ENCODE measurements at places on chromosomes 7 and 10.

DNA sequence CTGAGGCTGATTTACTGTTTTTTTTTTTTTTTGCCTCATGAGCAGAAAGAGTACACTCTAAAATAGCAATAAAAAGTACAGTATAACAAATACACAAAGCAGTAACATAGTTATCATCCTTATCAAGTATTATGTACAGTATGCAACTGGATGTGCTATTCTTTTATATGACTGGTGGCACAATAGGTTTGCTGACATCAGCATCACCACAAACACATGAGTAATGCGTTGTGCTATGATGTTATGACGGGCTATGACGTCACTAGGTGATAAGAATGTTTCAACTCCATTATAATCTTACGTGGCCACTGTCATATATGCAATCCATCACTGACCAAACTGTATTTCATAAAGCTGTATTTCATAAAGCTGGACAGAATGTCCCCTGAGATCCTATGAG, 189.2 kb upstream of the GLI3 start:
- no peak for DNase-seq

GRCh38 chr7:12256090-12256489, 45.0 kb downstream of the TMEM106B start:
- DNase-seq = no peak

- DNase-seq = no peak
Observed at GRCh38 chr10:120732643-120733313, 118.4 kb upstream of the WDR11 start.

- no peak for DNase-seq
Observed at GRCh38 chr7:43905209-43905946, 1.0 kb downstream of the URGCP start.

- DNase-seq = no peak
Observed at GRCh38 chr10:30248728-30249127, 100.3 kb downstream of the MTPAP start.

GRCh38 chr7:80491462-80491861, 20.4 kb downstream of the GNAT3 start:
- no peak for DNase-seq

- no peak for DNase-seq
Observed at GRCh38 chr7:74599244-74599643, 58.3 kb upstream of the GTF2I start.

DNA sequence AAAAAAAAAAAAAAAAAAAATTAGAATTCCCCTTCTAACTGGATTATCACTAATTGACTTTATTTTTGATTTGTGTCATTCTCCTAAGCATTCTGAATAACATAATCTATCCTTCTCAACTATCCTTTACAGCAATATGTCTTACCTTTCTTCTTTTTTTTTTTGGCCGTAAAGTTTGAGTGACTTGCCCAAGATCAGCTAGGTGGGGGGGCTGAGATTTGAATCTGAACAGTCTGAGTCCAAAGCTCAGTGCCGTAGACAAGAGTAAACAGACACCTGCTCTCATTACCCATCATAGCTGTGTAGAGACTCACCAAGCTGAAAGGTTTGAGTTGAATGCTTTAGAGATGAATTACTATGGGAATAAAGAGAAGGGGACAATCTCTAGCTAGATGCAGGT, 192.1 kb downstream of the SORCS1 start:
- DNase-seq = no peak

- no peak for DNase-seq
Observed at GRCh38 chr10:5666008-5666840, at the start of gene ASB13. ASB13 (minus strand) TSS chr10:5666595; CDS start chr10:5666551, 44 bp downstream.

DNA sequence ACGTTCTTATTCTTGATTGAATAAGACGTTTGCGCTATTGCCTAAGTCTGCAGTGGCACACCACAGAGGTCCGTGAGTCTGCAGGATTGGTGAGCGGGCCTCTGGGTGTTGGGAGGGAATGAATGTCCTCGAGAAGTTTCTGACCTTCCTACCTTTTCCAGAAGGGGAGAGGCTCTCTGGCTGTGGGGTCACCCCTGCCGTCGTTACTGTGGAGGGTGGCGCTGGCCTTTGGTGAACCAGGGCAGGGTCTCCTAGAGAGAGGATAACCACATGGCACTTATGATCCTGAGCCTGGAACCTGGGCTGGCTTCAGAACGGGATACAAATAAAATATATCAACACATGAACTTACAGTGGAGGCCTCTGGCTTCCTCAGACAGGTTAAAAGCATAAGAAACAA, 13.8 kb downstream of the IL15RA start:
- no peak for DNase-seq

- no peak for DNase-seq
Observed at GRCh38 chr7:101882595-101883564, 65.5 kb downstream of the CUX1 start.

DNA sequence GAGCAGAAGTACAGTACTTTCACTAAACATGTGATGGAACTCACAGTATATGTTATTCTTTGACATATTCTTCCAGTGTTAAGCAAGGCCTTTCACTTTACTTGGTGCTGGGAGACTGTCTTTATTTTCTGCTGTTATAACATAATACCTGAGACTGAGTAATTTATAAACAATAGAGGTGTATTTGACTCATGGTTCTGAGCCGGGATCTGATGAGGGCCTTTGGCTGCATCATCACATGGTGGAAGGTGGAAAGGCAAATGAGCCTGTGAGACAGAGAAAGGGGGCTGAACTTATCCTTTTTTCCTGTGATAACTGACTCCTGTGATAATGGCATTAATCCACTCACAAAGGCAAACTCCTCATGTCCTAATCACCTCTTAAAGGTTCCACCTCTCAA, 1.4 kb downstream of the SUPV3L1 start:
- no peak for DNase-seq

Data from NCI-H187 treated with DMSO at 0.1 percent for 48 hours (cell line).